Activated CD4-positive, alpha-beta T cell treated with anti-CD3 and anti-CD28 coated beads, Interleukin-2, amount 10 ng/mL, durations not matched to agents 24 days and 14 days (primary cell): ENCODE measurements at places on chromosomes 2 and 18. TPM values are rescaled to one million over a fixed set of nuclear protein-coding genes. Genes with fewer than 3 reads are reported as not detected.

CYP27A1 gene
- total RNA-seq = 0.09 TPM in 1 of 2 replicates, not detected in the other

IL36B gene
- not detected in 2 replicates for total RNA-seq

CD207 gene
- not detected in 2 replicates for total RNA-seq

XRCC5 gene
- total RNA-seq = 476 and 510 TPM in 2 replicates

TBR1 gene
- 0.16 TPM in 1 of 2 replicates, not detected in the other for total RNA-seq

FBXO15 gene
- 1.2 and 1.3 TPM in 2 replicates for total RNA-seq

TGFA gene
- total RNA-seq = not detected in 2 replicates

GRCh38 chr2:128279786-128280157 is 38.9 kb downstream of the HS6ST1 start:
- no peak overlapping the region for H3K4me3 ChIP-seq
- H3K36me3 ChIP-seq = peaks cover 5% of the 10 kb centered on the region
- H3K4me1 ChIP-seq = peaks cover 9% of the 10 kb centered on the region
- DNase-seq = no peak

GRCh38 chr2:9165625-9166024 is 41.0 kb upstream of the ASAP2 start:
- no peak overlapping the region for H3K27ac ChIP-seq
- DNase-seq = no peak
- peaks cover 7% of the 10 kb centered on the region for H3K27me3 ChIP-seq
- H3K36me3 ChIP-seq = no peaks in the 10 kb centered on the region

DNA sequence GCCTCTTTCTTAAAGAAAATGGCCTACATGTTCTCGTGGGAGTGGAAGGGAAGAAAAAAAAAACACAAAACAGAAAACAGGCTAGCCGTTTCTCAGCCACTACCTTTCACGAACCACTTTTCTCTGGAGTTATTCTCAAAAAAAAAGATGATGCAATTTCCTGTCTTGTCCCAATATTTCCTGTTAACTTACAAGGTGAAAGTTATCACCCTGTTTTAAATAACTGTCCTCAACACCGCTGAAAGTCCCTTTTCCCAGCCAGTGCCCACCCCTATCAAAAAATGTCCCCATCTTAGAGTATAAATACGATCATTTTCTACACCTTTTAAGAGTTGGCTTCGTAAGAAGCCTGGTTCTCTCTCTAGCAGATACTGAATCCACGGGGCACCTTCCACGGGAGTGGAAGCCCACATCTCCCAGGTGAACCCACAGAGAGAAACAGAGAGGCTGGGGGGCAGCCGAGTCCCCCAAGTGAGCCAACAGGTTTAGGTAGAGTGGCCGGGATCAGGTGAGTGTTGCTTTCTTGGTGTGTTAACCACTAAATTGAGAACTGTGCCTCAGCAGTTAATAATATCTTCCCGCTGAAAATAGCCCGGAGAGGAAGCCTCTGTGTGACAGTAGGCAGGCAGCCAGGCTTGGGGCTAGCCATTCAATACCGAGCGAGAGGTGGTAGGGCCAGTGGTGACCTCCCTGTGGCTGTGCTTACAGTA is 15.9 kb downstream of the SMAD7 start:
- H3K36me3 ChIP-seq = peaks cover 40% of the 10 kb centered on the region
- H3K4me3 ChIP-seq = peak overlapping the region; percentile 74
- peak overlapping the region; percentile 88 for H3K27ac ChIP-seq
- DNase-seq = no peak

GRCh38 chr2:234038076-234038802 is 12.3 kb upstream of the SPP2 start:
- peaks cover 5% of the 10 kb centered on the region for H3K36me3 ChIP-seq
- H3K4me3 ChIP-seq = no peak overlapping the region
- no peak for DNase-seq
- H3K27ac ChIP-seq = no peak overlapping the region
- H3K27me3 ChIP-seq = peaks cover 46% of the 10 kb centered on the region

GRCh38 chr2:113720167-113720566 is 36.3 kb downstream of the SLC35F5 start:
- H3K4me3 ChIP-seq = no peak overlapping the region
- H3K27me3 ChIP-seq = no peaks in the 10 kb centered on the region
- H3K36me3 ChIP-seq = peaks cover 29% of the 10 kb centered on the region
- H3K4me1 ChIP-seq = peaks cover 3% of the 10 kb centered on the region

DNA sequence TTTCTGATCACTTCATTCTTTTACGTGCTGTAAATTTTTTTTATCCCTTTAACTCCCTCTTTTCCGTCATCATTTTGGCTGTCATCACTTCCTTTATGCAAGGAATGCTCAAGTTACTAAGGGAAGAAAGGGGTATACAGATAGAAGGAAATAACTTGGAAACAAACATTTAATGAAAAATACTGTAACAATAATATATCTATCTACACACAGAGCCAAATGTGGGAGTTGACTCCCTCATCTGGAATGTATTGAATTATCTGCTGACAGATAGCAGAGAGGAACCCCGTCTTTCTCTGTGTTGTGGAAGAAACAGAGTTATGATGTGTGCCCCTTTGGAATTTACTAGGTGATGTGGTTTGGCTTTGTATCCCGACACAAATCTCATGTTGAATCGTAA is 182.5 kb upstream of the NXPH2 start:
- H3K27ac ChIP-seq = no peak overlapping the region
- no peaks in the 10 kb centered on the region for H3K4me1 ChIP-seq
- H3K4me3 ChIP-seq = no peak overlapping the region
- H3K27me3 ChIP-seq = no peaks in the 10 kb centered on the region

DNA sequence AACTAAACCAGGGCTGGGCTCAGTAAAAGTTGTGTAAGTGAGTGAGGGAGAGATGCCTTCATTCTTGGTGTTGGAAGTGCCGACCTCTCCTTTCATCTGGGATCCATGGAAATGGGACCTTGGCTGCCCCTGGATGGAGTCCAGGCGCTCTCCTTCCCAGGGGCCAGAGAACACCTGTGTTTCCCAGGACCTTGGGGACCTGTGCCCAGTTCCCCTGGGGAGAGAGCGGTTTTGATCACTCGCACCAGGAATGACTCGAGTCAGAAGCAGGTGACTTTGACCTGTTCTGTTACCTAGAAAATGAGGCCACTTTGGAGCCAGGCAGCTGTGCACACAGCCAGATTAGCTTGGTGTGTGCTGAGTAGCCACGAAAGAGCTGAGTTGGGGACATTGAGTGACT is 97.3 kb downstream of the SH3BP4 start:
- H3K4me1 ChIP-seq = peaks cover 12% of the 10 kb centered on the region
- H3K36me3 ChIP-seq = no peaks in the 10 kb centered on the region
- DNase-seq = no peak
- H3K27me3 ChIP-seq = peaks cover 4% of the 10 kb centered on the region
- H3K27ac ChIP-seq = no peak overlapping the region

- no peaks in the 10 kb centered on the region for H3K36me3 ChIP-seq
- no peak overlapping the region for H3K4me3 ChIP-seq
Measured at GRCh38 chr2:182890773-182891378, 24.4 kb upstream of the FRZB start.

- no peaks in the 10 kb centered on the region for H3K27me3 ChIP-seq
- H3K4me1 ChIP-seq = no peaks in the 10 kb centered on the region
- H3K27ac ChIP-seq = no peak overlapping the region
- no peak for DNase-seq
Measured at GRCh38 chr2:179569831-179570233, 291.6 kb downstream of the ZNF385B start.

DNA sequence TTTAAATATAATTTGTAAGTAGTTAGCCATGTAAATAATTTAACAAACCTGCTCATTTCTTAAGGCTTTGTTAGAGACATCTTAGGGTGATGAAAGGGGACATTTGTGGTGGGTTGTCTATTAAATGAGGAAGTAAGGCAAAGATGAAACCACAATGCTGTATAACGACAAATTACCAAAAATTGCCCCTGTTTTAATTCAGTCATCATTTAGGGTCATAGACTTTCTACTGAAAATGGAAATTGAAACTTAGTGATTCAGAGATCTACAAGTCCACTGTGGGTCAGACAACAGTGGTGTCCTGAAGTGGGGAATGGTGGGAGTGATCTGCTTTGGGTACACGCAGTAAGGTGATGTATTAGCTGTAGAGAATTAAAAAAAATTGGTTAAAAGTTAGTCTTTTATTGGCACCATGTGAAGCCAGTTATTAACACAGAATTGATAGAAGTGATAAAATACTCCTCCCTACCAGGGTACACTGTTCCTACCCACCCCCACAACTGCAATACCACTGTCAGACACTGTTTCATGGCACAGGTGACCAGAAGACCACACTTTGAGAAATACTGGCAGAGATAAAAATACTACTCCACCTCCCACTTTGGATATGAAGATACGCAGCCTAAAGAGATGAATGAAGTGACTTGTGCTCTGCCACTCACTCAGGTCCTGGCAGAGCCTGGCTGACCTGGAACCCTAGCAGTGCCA is 13.4 kb downstream of the CERS6 start:
- H3K4me3 ChIP-seq = no peak overlapping the region
- peaks cover 12% of the 10 kb centered on the region for H3K36me3 ChIP-seq
- H3K27me3 ChIP-seq = no peaks in the 10 kb centered on the region
- H3K4me1 ChIP-seq = peaks cover 47% of the 10 kb centered on the region
- H3K27ac ChIP-seq = no peak overlapping the region
- no peak for DNase-seq

- H3K4me1 ChIP-seq = peaks cover 15% of the 10 kb centered on the region
- peaks cover 6% of the 10 kb centered on the region for H3K27me3 ChIP-seq
- no peaks in the 10 kb centered on the region for H3K36me3 ChIP-seq
Measured at GRCh38 chr18:35502052-35502451, 4.3 kb upstream of the INO80C start.

DNA sequence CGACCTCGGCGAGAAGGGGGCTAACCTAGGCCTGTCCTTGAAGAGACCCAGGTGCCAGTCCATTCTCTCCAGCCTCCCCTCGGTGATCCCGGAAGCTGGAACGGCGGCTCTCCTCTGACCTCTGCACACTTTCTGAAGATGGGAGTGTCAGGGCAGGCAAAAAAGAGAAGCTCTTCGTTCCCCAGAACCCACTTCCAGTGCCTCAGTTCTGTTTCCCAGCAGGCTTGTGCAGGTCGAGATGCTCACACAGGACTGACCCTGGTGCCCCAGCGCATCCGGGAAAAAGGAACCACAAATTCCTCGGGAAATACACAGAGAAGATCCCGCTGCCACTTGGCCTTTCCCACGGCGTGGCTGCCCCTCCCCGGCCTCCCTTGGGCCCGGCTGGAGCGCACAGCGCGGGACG is 681 bp upstream of the PTPN18 start:
- H3K27me3 ChIP-seq = no peaks in the 10 kb centered on the region
- peaks cover 12% of the 10 kb centered on the region for H3K4me1 ChIP-seq
- H3K4me3 ChIP-seq = peak overlapping the region; percentile 80
- peaks cover 5% of the 10 kb centered on the region for H3K36me3 ChIP-seq
- H3K27ac ChIP-seq = no peak overlapping the region

GRCh38 chr2:113829270-113829669 is 60.6 kb upstream of the ACTR3 start:
- H3K36me3 ChIP-seq = no peaks in the 10 kb centered on the region
- DNase-seq = no peak
- H3K27ac ChIP-seq = no peak overlapping the region
- H3K4me3 ChIP-seq = no peak overlapping the region
- no peaks in the 10 kb centered on the region for H3K4me1 ChIP-seq

DNA sequence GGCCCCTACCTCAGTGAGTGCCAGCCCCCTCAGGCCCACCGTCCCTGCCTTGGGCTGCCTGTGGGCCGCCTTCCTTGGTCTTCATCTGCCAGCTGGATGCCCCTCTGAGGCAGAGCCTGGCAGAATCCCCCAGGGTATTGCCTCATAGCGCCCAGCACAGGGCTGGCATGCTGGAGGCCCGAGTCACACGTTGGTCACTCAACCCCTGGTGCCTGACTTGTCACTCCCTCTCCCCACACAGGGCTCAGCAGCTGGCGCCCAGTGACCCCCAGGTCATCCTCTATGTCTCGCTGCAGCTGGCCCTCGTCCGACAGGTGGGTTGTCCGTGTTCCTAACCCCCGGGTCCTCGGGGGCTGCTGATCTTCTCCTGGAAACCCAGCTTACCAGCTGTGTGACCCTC is 108.4 kb upstream of the MCFD2 start:
- peaks cover 5% of the 10 kb centered on the region for H3K4me1 ChIP-seq
- no peaks in the 10 kb centered on the region for H3K27me3 ChIP-seq
- DNase-seq = no peak
- H3K27ac ChIP-seq = no peak overlapping the region
- H3K36me3 ChIP-seq = peaks cover 48% of the 10 kb centered on the region

GRCh38 chr2:190159453-190159852 is 96.9 kb upstream of the MSTN start:
- H3K4me3 ChIP-seq = no peak overlapping the region
- H3K36me3 ChIP-seq = no peaks in the 10 kb centered on the region
- H3K27me3 ChIP-seq = no peaks in the 10 kb centered on the region
- no peak for DNase-seq

GRCh38 chr2:64296140-64296480 is 151.9 kb upstream of the PELI1 start:
- peak overlapping the region; percentile 82 for H3K27ac ChIP-seq
- peaks cover 23% of the 10 kb centered on the region for H3K27me3 ChIP-seq
- peaks cover 19% of the 10 kb centered on the region for H3K4me1 ChIP-seq
- H3K4me3 ChIP-seq = no peak overlapping the region
- no peaks in the 10 kb centered on the region for H3K36me3 ChIP-seq

DNA sequence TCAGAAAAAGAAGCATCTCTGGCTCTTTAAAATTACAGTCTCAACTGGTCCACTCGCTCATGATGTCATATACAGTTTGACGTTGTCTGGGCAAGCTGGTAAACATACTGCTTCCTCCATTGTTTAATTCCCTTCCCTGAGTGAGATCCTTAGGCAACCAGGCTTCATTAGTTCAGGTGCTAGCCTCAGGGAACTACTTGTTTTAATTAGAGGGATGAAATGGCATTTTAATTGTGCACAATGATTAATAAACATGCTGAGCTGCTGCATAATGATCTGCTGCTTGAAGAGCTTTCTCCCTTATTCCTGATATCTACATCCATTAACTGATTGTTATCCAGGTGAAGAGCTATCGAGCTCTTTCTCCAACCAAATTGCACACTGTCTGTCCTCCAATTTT is 195.6 kb upstream of the ETAA1 start:
- no peak overlapping the region for H3K27ac ChIP-seq
- H3K4me1 ChIP-seq = no peaks in the 10 kb centered on the region
- H3K36me3 ChIP-seq = no peaks in the 10 kb centered on the region
- DNase-seq = no peak
- H3K27me3 ChIP-seq = no peaks in the 10 kb centered on the region

- H3K27ac ChIP-seq = no peak overlapping the region
- no peaks in the 10 kb centered on the region for H3K4me1 ChIP-seq
- H3K27me3 ChIP-seq = no peaks in the 10 kb centered on the region
- H3K4me3 ChIP-seq = no peak overlapping the region
- no peaks in the 10 kb centered on the region for H3K36me3 ChIP-seq
Measured at GRCh38 chr2:17166506-17166905, 351.7 kb downstream of the RAD51AP2 start.

DNA sequence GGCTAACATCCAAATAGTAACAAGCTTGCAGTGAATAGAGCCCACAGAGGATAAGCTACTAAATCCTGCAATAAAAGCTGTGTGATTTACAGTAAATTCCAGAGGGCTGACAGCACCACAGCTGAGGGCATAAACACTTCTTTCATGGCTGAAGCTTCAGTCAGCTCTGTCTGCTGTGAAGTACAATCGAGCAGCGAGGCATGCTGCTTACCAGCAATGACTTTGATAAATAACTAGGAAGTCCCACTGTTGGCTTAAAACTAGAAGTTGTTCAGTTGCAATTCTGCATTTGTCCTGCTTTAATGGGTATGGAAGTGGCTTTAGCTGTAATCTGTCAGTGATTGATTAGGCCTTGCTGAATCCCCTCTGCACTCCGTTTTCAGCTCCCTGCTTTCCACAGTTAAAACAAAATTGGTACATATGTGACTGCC is 65.2 kb upstream of the FIGN start:
- H3K4me1 ChIP-seq = no peaks in the 10 kb centered on the region
- no peak overlapping the region for H3K27ac ChIP-seq
- no peak overlapping the region for H3K4me3 ChIP-seq
- H3K36me3 ChIP-seq = no peaks in the 10 kb centered on the region
- H3K27me3 ChIP-seq = no peaks in the 10 kb centered on the region
